Cerebellum (tissue), 4 donors: ENCODE measurements at places on chromosomes 16 and 17.

GRCh38 chr17:70242781-70243437 lies 73.6 kb downstream of the KCNJ2 start:
- no peak for DNase-seq

DNA sequence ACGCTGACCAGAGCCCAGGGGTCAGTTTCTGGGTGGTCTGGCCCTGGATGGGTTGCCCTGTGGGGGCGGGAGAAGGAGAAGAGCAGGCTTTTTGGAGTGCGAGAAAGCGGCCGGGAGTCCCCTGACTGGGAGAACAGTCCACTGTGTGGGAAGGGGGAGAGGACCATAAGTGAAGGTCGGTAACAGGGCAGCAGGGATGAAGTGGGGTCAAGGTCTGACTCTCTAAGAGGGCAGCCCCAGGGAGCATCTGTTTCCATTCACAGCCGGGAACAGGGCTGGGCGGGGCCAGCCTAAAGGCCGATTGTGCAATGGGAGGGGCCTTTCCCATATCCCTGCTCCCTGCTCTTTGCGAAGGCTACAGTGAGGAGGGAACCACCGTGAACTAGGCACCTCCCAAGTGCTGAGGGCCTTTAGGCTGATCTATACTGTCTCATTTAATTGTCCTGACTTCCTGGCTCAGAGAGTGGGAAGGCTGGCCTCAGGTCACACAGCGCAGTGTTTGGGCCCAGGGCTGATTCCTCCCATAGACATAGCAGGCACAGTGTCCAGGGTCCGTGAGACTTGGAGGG lies 10.4 kb upstream of the WFDC1 start:
- no peak for DNase-seq

DNA sequence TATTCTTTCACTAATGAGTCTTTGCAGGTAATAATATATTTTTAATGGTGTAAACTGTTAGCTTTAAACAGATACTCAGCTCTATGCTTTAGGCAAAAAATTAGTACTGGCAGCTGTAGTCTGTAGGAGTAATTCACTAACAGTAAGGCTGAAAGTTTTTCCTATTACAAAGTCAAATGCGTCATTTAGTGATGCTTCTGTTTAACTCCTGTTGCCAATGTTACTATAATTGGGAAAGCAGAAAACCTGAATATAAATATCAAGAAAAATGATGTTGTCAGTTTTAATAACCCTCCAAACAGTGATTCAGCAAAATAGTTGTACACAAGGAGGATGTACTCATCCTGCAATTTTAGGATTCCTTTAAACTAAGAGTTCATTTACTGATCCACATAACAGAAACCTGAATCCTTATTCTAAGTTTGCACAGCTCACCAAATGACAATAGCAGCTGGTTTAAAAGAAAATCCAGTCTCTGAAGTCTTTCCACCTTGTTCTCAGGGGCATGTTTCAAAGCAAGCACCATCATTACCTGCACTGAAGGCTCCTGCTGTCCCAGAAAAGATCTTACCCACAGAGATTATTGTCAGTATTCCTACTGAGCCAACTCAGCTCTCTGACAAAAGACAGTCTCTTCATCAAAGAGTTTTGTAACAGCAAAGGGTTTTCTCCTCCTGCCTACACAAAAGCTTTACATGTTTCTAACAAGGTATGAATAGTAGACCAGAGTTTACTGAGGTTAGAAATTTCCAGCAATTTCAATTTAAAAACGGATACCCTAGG lies 4.2 kb downstream of the CDR2 start:
- no peak for DNase-seq

DNA sequence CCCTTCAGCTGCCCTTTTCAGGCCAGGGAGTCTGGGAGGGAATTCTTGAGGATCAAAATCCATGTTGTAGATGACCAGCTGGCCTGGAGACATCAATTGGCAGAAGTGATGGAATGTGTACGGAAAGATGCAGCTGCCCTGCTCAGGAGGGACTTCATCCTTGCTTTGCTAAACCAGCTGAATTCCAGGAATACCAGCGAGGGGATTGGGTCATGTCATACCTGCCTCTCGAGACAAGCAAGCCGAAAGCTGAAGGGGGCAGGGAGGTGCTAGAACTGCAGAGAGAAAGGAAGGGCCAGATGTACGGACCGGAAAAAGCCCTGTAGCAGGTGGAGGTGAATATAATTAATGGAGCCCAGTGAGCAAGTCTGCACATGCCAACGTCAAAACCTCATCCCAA lies 25.6 kb upstream of the NTN1 start:
- DNase-seq, result no peak

DNA sequence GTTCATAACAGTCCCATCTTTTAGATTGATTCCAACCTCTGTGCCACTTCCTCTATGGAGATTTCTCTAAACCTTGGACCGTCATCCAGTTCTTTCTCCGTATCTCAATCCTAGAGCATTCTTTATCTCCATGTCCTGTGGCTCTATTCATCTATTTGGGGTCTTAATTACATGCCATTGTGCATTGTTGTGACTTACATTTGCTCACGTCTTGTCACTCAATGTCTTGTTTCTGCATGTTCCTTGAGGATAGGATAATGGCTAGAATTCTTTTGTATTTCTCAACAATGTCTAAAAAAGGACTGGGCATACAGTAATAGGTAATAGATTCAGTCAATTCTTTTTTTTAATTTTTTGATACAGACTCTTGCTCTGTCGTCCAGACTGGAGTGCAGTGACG lies 50.2 kb downstream of the ARSG start:
- no peak for DNase-seq

- DNase-seq, result no peak
Observed at GRCh38 chr17:68298601-68299000, 7.3 kb downstream of the ARSG start.
